ENCODE measurements at places on chromosomes 6 and 20. TPM values are rescaled to one million over a fixed set of nuclear protein-coding genes. Genes with fewer than 3 reads are reported as not detected.

TGM3 gene
- polyA plus RNA-seq = not detected

SLC22A1 gene
- polyA plus RNA-seq = 0.27 TPM

REM1 gene
- polyA plus RNA-seq = not detected

ABCF1 gene
- polyA plus RNA-seq = 7.5 TPM

DSP gene
- not detected for polyA plus RNA-seq

CCN6 gene
- polyA plus RNA-seq = not detected

- no peak overlapping the region for H3K27ac ChIP-seq
- DNase-seq = no peak
- H3K4me1 ChIP-seq = peaks cover 19% of the 10 kb centered on the region
Observed at GRCh38 chr6:7594579-7595125, 4.7 kb downstream of the SNRNP48 start.

DNA sequence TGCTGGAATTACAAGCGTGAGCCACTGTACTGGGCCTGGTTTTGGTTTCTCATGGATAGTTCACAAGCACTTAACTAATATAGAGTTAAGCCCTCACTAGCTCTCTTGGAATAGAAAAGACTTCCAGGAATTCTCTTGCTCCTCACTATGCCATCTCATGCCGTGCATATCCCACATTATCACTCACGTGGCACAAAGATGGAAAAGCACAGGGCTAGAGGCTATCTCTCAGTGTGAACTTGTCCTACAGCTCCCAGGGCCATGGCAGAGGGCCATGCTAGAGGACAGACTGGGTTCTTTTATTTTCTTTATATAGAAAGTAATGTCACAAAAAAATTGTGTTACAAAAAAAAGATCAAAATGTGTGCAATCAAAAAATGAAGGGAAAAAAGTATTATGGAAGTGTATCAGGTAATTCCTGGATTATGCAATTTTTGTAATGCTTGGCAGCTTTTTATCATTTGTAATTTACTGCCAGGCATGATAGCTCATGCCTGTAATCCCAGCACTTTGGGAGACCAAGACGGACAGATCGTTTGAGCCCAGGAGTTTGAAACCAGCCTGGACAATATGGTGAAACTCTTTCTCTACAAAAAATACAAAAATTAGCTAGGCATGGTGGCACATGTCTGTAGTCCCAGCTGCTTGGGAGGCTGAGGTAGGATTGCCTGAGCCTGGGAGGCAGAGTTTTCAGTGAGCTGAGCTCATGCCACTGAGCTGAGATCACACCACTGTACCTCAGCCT is 6.4 kb upstream of the SLC2A12 start:
- H3K4me1 ChIP-seq = no peaks in the 10 kb centered on the region
- no peak overlapping the region for H3K27ac ChIP-seq
- H3K4me3 ChIP-seq = no peak overlapping the region

GRCh38 chr20:47468290-47469050 is 33.2 kb upstream of the NCOA3 start:
- no peak overlapping the region for H3K4me3 ChIP-seq
- peak; percentile 41 for DNase-seq
- no peak overlapping the region for H3K27ac ChIP-seq
- peaks cover 30% of the 10 kb centered on the region for H3K4me1 ChIP-seq
- no peaks in the 10 kb centered on the region for H3K36me3 ChIP-seq
- no peaks in the 10 kb centered on the region for H3K27me3 ChIP-seq

DNA sequence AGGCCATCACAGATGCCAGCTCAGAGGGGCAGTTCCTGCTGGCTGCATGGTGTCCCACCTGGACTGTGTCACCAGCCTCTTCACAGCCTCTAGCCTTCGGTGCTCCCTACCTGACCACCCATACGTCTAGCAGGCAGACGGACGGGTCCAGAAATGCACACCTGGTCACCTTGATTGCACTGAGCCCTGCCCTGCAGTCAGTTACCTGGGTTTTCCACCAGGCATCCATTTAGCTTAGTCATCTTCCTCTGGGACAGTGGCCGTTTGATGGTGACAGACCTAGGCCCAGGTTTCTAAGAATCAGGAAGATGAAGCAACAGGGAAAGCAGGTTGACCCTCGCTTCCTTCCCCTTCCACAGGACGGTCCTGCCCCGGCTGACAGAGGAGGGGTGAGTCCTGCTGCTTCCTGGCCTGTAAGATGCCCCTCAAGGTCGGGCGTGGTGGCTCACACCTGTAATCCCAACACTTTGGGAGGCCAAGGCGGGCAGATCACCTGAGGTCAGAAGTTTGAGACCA is 9.8 kb upstream of the BPI start:
- no peak overlapping the region for H3K4me3 ChIP-seq
- no peaks in the 10 kb centered on the region for H3K36me3 ChIP-seq
- peak overlapping the region; percentile 51 for H3K27ac ChIP-seq
- H3K27me3 ChIP-seq = no peaks in the 10 kb centered on the region
- DNase-seq = peak; percentile 42
- peaks cover 88% of the 10 kb centered on the region for H3K4me1 ChIP-seq

DNA sequence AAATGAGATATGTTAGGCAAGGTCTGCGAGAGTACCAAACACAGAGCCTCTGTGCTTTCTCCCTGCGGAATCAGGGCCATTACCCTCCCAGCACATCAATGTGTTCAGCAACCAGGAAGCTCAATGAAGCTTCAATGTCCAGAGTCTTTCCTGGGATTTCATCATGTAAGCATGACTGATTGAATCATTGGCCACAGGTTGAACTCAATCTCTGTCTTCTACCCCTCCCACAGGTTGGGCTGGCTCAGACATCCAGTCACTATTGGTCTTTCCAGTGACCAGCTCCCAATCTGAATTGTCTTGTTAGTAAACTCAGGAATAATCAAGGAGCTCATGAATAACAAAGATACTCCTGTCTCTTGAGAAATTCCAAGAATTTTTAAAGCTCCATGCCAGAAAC is 2.7 kb upstream of the DTD1 start:
- H3K27ac ChIP-seq = no peak overlapping the region
- H3K27me3 ChIP-seq = no peaks in the 10 kb centered on the region
- no peaks in the 10 kb centered on the region for H3K36me3 ChIP-seq
- no peak for DNase-seq
- H3K4me1 ChIP-seq = peaks cover 13% of the 10 kb centered on the region

- H3K27me3 ChIP-seq = no peaks in the 10 kb centered on the region
- no peak for DNase-seq
- H3K27ac ChIP-seq = no peak overlapping the region
- no peaks in the 10 kb centered on the region for H3K36me3 ChIP-seq
Observed at GRCh38 chr6:161956082-161956481, 682.2 kb upstream of the AGPAT4 start.

GRCh38 chr6:147958683-147959082 is 384.0 kb upstream of the SASH1 start:
- H3K4me3 ChIP-seq = no peak overlapping the region
- no peaks in the 10 kb centered on the region for H3K4me1 ChIP-seq
- H3K27ac ChIP-seq = no peak overlapping the region
- no peaks in the 10 kb centered on the region for H3K36me3 ChIP-seq
- no peaks in the 10 kb centered on the region for H3K27me3 ChIP-seq

GRCh38 chr6:7523922-7524321 is 17.5 kb upstream of the DSP start:
- DNase-seq = no peak
- peaks cover 5% of the 10 kb centered on the region for H3K27me3 ChIP-seq
- H3K27ac ChIP-seq = no peak overlapping the region
- H3K4me3 ChIP-seq = no peak overlapping the region

- no peak overlapping the region for H3K27ac ChIP-seq
- no peaks in the 10 kb centered on the region for H3K4me1 ChIP-seq
- H3K36me3 ChIP-seq = no peaks in the 10 kb centered on the region
- DNase-seq = no peak
- no peak overlapping the region for H3K4me3 ChIP-seq
- peaks cover 23% of the 10 kb centered on the region for H3K27me3 ChIP-seq
Observed at GRCh38 chr20:41373251-41373783, 6.7 kb upstream of the EMILIN3 start.

GRCh38 chr20:37376791-37377190 is 30.9 kb downstream of the SRC start:
- H3K4me3 ChIP-seq = no peak overlapping the region
- no peak for DNase-seq
- H3K36me3 ChIP-seq = no peaks in the 10 kb centered on the region
- peaks cover 35% of the 10 kb centered on the region for H3K4me1 ChIP-seq
- no peak overlapping the region for H3K27ac ChIP-seq
- H3K27me3 ChIP-seq = no peaks in the 10 kb centered on the region

GRCh38 chr6:154341871-154342270 is 14.7 kb downstream of the IPCEF1 start:
- peaks cover 60% of the 10 kb centered on the region for H3K4me1 ChIP-seq
- peak overlapping the region; percentile 61 for H3K27ac ChIP-seq
- no peak overlapping the region for H3K4me3 ChIP-seq
- DNase-seq = no peak
- H3K36me3 ChIP-seq = peaks cover 10% of the 10 kb centered on the region

DNA sequence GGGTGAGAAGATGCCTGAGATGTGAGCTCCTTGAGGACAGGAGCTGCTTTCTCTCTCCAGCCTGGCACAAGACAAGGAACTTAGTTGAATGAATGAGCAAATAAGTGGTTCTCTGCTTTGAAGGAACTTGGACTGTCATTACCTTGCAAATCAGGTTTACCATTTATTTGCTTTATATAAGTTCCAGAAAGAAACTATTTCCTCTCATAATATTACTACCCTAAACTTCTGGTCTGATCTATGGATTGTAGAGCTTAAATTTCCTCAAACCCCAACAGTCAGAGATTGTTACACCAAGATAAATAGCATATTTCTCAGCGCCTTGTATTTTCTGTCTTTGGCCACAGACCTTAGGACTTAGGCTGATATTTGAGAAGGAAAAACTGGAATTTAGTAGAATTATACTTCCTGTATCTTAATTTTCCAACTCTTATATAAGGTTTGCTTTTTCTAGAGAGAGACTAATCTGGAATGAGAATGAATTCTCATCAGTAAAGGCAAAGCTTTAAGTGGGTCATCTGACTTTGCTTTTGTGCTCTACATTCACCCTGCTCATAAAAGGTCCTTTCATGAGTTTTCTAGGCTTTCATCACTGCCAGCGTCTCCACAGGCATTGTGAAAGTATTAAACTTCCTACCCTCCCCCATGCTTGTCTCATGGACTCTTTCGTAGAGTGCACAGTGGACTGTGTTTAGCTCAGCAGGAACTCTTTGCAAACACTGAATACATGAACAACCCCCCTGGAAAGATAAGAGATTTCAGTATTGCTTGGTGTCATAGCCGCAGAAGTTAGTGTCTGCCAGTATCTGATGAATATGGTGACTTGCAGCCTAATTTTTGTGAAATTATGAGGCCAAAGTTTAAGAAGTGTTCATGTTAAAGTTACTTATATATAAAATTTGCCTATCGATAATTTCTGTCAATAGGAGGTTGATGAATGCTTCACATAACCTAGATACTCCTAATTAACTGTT is 74.0 kb downstream of the PTPRA start:
- no peak overlapping the region for H3K4me3 ChIP-seq
- peak overlapping the region; percentile 56 for H3K27ac ChIP-seq
- DNase-seq = peak; percentile 4
- no peaks in the 10 kb centered on the region for H3K27me3 ChIP-seq

- no peak overlapping the region for H3K4me3 ChIP-seq
- no peak for DNase-seq
- H3K36me3 ChIP-seq = no peaks in the 10 kb centered on the region
- peaks cover 29% of the 10 kb centered on the region for H3K4me1 ChIP-seq
Observed at GRCh38 chr20:51653226-51653625, 110.7 kb upstream of the NFATC2 start.

GRCh38 chr20:32321390-32321789 is 36.7 kb upstream of the ASXL1 start:
- peaks cover 30% of the 10 kb centered on the region for H3K36me3 ChIP-seq
- H3K4me1 ChIP-seq = no peaks in the 10 kb centered on the region
- H3K27me3 ChIP-seq = no peaks in the 10 kb centered on the region
- no peak overlapping the region for H3K4me3 ChIP-seq
- H3K27ac ChIP-seq = peak overlapping the region; percentile 47
- no peak for DNase-seq
